ENCODE measurements at places on chromosomes 16 and 17. TPM values are rescaled to one million over a fixed set of nuclear protein-coding genes. Genes with fewer than 3 reads are reported as not detected.

SPAG5 gene
- 0.78 TPM for total RNA-seq

ARHGDIG gene
- total RNA-seq: 2.8 TPM

KRTAP4-11 gene
- not detected for total RNA-seq

MSLN gene
- total RNA-seq: not detected

BORCS6 gene
- 6.8 TPM for total RNA-seq

FAM222B gene
- 18.6 TPM for total RNA-seq

EVPLL gene
- total RNA-seq: not detected

TBC1D3B gene
- total RNA-seq: 3.3 TPM

CD300LB gene
- total RNA-seq: not detected

TXNDC11 gene
- total RNA-seq: 27.0 TPM

THRA gene
- total RNA-seq: 66.8 TPM

SSTR5 gene
- 0.57 TPM for total RNA-seq

CD300E gene
- total RNA-seq: 0.67 TPM

DNAH9 gene
- not detected for total RNA-seq

SULT1A1 gene
- 23.2 TPM for total RNA-seq

Measured in cardiac septum (tissue), 1 donor.